Thoracic aorta (tissue), 2 donors: ENCODE measurements at places on chromosomes 7 and 10.

DNA sequence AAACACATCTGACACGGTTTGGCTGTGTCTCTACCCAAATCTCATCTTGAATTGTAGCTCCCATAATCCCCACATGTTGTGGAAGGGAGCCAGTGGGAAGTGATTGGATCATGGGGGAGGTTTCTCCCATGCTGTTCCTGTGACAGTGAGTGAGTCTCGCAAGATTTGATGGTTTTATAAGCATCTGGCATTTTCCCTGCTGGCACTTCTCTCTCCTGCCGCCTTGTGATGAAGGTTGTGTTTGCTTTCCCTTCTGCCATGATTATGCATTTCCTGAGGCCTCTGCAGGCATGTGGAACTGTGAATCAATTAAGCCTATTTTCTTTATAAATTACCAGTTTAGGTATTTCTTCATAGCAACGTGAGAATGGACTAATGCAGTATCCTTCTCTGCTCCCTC lies 5.9 kb upstream of the HTR5A start:
- DNase-seq, result no peak

DNA sequence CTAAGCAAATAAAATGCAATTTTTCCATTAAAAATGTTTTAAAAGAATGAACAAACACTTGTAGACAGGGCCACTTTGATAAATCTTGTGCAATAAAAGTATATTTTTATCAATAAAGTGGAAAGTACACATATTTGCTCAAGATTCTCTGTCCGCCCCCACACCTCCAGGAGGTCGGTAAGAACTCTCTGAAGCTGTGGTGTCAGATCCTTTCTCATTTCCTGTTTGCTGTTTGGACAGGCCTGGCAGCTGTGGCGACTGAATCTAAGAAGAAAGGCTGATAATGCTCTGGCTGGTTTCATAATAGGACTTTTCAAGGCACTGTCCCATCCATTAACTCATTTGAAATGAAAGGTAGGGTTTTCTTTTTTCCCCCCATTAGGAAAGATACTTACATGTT lies 15.3 kb upstream of the ASB4 start:
- no peak for DNase-seq

DNA sequence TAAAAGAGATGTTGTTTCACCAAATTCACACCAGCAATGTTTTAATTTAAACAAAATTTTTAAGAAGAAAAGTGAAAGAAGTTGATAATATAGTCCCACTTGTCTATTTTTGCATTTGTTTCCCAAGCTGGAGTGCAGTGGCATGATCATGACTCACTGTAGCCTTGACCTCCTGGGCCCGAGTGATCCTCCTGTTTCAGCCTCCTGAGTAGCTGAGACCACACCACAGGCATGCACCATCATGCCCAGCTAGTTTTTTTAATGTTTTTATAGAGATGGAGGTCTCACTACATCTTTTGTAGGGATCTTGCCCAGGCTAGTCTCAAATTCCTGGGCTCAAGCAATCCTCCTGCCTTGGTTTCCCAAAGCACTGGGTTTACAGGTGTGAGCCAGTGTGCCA lies 14.1 kb upstream of the NDUFA5 start:
- DNase-seq, result no peak

DNA sequence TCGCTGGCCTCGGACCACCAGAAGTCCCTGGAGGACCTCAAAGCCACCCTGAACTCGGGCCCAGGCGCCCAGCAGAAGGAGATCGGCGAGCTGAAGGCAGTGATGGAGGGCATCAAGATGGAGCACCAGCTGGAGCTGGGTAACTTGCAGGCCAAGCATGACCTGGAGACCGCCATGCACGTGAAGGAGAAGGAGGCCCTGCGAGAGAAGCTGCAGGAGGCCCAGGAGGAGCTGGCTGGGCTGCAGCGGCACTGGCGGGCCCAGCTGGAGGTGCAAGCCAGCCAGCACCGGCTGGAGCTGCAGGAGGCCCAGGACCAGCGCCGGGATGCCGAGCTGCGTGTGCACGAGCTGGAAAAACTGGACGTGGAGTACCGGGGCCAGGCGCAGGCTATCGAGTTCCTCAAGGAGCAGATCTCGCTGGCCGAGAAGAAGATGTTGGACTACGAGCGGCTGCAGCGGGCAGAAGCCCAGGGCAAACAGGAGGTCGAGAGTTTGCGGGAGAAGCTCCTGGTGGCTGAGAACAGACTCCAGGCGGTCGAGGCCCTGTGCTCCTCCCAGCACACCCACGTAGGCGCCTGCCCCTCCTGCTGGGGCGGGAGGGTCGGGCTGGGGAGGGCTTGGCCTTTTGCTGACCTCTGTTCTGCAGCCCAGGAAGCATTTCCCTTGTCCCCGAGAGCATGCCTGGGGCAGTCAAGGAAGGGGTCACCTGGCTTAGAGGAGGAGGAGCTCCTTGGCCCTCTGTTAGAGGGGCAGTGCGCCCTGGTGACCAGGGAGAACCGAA lies 77.3 kb upstream of the GTF2IRD1 start:
- DNase-seq, result no peak

- DNase-seq, result no peak
These were observed 184.5 kb downstream of the PHTF2 start for GRCh38 chr7:77982926-77983550.

DNA sequence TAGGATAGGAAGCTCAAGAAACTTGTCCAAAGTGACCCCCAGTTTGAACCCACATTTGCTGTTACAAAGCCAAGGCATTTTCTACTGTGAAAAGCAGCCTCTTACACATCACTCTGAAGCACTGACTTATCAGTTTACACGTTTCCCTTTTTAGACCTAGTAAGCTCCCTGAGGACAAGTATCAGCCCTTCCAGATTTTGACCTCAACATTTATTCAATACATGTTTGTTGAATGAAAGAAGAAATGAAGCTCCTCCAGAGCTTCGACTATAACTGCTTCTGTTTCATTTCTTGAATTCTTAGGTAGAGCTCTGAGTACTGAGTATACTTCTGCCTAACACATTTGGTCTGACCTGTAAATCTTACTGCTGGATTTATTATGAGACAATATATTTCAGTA lies 2.7 kb downstream of the WASL start:
- no peak for DNase-seq

GRCh38 chr10:69901022-69901421 lies 99.3 kb downstream of the COL13A1 start:
- no peak for DNase-seq

DNA sequence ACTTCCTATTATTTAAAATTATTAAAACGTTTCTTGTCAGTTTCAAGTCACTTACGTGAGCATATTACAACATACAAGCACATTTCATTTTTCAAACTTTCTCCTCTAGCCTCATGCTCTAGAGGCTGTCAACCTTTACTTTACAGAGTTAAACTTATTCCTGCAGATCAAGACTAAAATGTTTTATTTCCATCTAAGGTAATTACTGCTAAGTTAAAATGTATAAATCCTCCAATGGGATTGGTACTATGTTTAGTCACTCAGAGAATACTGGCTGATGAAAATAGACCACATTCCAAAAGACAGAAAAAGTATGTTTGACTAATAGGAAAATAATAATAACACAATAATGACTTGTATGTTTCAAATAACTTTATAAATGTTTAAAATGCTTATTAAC lies 8.4 kb upstream of the TRDMT1 start:
- DNase-seq, result no peak

GRCh38 chr10:103547391-103547946 lies 54.0 kb downstream of the NEURL1 start:
- no peak for DNase-seq

- no peak for DNase-seq
These were observed 14.4 kb downstream of the SLC26A3 start for GRCh38 chr7:107788662-107789061.

- no peak for DNase-seq
These were observed 290.6 kb downstream of the PARD3 start for GRCh38 chr10:34524369-34525091.

DNA sequence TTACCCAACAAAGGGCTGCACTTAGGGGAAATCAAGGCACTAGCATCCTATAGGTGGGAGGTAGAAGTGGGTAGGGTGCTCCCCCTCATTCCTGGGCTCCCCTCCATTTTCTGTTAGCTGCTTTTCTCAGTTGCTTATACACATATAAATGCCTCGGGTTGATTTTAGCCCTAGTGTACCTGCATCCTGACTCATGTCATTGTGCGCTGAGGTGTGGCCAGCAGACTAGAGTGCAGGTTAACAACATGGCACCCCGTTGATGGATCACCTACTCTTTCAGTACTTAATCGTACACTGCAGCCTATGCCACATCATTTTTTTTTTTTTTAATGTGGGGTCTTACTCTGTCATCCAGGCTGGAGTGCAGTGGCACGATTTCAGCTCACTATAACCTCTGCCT lies 144.0 kb upstream of the ITGB1 start:
- no peak for DNase-seq

- no peak for DNase-seq
These were observed 38.2 kb downstream of the NDUFB2 start for GRCh38 chr7:140734729-140735128.

- DNase-seq, result no peak
These were observed 17.2 kb upstream of the PSAP start for GRCh38 chr10:71868192-71868697.

DNA sequence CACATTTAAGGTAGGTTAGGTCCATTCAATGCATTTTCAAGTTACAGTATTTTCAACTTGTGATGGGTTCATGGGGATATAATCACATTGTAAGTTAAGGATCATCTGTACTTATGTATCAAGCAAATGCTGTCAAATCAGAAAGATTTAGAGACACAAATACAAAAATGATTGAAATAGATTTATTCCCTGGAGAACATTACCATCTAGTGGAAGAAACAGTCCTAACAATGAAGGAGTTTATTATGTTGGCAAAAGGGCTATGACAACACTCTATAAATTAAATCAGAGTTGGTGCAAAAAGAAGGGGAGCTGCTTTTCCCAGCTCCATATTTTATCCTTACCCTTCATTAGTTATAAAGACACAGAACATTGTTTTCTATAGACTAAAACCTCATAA lies 69.0 kb downstream of the PRSS58 start:
- DNase-seq, result no peak

DNA sequence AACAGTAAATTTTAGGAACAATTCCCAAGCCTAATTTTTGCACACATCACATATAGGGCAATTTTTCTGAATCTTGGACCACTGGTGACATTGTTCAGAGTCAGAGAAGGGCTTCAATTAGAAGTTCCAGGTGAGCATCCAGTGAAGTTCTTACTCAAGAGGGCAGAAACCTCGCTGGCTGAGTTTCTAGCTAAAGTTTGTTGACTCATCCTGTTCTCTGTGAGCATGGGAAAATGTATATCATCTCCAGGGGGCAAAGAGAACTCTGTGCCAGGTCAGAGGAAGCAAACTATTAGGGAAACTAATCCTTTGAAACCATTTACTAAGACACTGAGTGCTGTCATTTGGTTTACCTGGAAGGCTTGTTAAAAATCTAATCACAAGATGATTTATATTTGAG lies 695.6 kb upstream of the IGFBP3 start:
- no peak for DNase-seq

DNA sequence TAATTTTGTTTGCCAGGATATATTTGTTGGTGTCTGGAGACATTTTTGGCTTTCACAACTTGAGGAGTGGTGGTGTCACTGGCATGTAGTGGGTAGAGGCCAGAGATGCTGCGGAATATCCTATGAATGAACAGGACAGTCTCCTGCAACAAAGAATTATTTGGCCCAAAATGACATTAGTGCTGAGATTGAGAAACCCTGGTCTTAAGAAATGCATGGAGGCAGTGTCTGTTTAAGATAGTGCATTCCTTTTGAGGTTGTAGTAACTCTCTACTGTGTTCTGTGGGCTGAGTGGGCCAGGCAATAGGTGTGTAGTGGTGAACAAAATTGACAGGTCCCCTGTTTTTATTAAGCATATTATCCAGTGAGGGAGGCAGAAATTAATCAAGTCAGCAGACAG lies 165.5 kb downstream of the CDK14 start:
- DNase-seq, result no peak

DNA sequence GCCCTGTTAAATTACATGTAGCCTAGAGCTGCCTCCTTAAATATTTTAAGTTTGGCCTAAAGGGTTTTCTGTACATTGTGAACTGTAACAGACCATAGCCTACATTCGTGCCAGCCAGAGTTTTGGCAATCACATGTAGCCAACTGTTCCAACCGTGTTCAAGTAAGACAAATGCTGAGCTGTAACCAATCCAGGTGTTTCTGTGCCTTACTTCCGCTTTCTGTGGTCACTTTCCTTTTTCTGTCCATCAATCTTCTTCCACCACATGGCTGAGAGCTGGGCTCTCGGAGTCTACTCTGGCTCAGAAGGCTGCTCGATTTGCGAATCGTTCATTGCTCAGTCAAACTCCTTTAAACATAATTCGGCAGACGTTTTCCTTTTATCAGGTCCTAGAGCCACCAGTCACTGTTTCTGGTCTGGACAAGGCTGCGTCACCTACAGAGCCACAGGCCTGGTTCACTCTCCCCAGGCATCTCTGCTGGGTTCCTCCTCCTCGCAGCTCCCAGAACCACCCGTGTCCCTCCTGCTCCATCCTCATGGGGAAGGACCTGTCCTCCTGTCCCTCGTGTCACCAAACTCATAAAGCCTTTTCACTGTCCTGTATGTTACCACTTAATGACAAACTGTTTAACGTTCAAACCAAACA lies 158.0 kb upstream of the RHEB start:
- DNase-seq, result no peak

DNA sequence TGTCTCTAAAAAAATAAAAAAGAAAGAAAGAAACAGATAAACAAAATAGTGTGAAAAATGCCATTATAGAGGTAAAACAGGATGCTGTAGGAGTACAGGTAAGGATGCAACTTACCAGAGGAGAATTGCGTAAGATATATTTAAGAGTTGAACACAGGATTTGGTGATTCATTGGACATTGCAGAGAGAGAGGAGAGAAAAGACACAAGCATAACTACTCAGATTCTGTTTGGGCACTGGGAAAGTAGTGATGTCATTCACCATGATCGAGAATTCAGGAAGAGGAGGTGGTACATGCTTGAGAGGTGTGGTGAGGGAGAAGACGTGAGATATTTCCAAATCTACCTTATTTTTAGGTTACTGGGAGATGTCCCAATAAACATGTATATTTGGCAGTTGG lies 97.6 kb downstream of the AASS start:
- no peak for DNase-seq

GRCh38 chr10:14032406-14032998 lies 298.2 kb downstream of the FRMD4A start:
- no peak for DNase-seq

DNA sequence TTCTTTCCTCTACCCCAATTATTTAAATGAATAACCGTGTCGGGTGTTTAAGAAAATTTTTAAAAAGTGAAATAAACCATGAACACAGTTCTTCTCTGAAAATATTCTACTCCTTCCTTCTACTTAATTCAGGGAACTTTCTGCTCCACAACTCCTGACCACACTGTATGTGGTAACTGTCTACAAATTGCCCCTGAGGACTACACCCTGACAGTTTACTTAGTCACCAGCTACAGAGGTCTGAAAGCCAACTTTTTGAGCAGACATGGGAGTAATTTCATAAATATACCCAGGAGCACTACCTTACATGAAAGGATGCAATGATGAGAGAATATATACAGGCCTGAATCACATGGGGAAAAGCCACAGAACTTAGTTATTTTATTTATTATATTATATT lies 523.2 kb upstream of the SORCS1 start:
- no peak for DNase-seq

GRCh38 chr7:120360918-120361317 lies 87.9 kb downstream of the KCND2 start:
- DNase-seq, result no peak

GRCh38 chr7:38335128-38335491 lies 61.7 kb upstream of the TARP start:
- no peak for DNase-seq

GRCh38 chr10:60377042-60377352 lies 12.7 kb downstream of the ANK3 start:
- DNase-seq, result no peak

GRCh38 chr7:112587504-112587903 lies 106.7 kb downstream of the LSMEM1 start:
- DNase-seq, result no peak

GRCh38 chr10:5447611-5448071 lies 35.3 kb downstream of the NET1 start:
- DNase-seq, result no peak
